ENCODE measurements at places on chromosomes 7 and 10.
A peak's percentile ranks its signal among the peaks of the same experiment; 100 is the strongest.

- DNase-seq = no peak
Observed at GRCh38 chr10:49139028-49139845, 5.4 kb upstream of the FAM170B start.

DNA sequence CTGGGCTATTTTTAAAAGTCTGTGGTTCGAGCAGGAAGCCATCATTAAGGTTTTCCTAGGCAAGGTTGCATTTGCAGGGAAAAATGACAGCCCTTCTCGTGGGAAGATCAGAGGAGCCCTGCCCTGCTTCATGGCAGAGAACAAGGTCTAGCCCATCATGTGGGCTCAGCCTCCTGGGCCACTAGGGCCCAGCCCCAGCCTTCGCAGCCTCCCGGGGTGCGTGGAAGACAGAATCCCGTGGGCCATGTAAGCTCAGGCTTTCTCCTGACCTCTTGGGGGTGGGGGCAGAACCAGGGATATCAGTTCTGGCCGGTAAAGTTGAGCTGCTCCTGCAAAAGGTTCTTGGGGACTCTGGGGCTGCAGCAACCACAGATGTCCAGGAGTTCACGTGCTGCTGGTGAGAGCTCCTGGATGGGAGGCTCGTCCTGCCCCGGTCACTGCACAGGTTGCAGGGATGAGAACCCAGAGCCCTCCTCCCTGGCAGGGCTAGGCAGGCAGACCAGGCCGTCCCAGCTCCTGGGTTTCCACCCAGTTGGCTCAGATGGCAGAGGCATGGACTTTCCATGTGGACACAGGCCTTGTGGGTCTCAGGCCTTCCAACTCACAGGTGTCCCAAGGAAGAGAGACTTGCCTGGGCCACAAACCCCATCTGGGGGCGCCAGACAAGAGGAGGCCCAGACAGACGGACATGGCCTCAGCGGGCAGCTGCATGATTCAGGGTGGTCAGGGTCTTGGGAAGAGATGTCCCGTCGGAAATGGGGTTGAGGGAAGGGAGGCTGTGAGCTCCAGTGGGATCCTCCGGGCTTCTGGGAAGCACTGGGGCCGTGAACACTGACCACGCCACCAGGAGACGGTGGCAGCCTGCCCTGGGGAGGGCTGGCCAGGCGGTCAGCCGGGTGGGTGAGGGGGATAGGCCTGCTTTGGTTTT lies 126.2 kb downstream of the NEURL1 start:
- DNase-seq = no peak

DNA sequence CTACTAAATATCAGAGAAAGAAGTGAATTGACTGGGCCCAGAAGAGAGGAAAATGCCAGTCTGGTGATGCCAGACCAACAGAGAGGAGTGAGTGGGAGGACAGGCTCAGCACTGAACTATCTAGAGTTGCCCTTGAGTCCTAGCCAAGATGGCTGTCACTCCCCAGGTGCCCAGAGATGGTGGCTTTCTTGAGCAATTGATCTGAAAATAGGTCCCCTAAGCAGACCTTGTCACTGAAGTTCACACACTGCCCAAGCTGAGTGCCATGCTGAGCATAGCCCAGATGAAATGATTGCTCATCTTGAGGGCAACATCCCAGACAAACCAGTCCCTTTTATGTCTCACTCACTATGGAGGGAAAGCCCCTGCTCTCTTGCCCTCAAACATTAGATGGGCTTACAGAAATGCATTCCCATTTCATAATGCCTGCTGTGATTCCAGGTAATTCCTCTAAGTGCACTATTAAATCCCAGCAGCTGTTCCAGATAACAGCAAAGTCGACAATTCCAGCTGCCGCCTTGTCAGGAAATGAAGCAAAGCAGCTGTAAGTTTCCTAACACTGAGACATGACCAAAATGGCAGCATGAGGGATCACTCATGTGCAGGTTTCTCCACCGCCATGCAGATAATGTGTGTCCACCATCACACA lies 329.4 kb downstream of the KCNMA1 start:
- no peak for DNase-seq

DNA sequence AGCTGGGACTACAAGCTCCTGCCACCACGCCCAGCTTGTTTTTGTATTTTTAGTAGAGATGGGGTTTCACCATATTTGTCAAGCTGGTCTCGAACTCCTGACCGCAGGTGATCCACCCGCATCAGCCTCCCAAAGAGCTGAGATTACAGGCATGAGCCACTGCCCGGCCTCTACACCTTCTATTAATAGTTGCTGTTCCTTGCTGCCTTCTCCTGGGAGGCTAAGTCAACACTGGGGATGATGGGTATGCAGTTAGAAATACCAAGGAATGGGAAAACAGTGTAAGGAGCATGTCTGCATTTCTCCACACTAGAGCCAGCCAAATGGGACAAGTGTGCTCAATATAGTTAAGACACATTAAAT lies 97.3 kb upstream of the PDLIM1 start:
- no peak for DNase-seq

GRCh38 chr7:6359021-6359420 lies 86.6 kb upstream of the CYTH3 start:
- no peak for DNase-seq

- no peak for DNase-seq
Observed at GRCh38 chr7:47354831-47355541, 226.9 kb downstream of the TNS3 start.

DNA sequence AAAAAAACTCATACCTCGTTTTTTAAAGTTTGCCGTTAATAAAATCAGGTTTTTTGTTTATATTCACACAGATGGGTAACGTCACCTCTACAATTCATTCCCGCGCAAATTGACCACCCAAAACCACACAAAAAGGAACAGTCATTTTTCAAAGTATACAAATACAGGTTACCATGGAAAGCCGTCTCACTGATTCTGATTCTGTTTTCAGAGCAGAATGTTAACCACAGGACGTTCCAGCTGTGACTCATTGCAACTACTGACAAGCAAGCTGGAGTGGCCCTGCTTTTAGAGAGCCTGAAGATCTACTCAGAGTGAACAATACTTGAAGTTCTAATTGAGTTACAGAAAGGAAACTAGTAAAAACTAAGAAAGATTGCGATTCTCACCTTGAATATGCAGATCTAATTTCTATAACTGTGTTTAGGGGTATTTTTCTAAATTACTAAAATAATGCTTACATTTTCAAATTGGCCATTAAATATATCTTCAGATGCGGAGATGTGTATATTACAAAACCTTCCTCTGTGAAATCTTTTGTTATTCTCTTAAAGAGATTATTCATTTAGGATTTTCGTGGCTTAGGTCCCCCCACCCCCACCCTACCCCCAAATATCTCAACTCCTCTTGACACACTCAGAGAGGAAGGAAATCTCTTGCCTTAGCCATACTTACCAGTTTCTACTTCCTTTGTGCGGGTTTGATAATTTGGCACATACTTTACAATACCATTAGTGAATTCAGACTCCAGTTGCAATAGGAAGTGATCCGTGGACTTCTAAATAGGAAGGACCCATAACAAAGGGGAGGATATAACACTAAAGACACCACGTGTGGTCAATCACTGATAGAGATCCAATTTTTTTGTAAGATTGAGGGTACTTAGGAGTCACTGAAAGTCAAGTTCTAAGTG lies 106.0 kb downstream of the CUBN start:
- peak; percentile 38 for DNase-seq

- DNase-seq = no peak
Observed at GRCh38 chr10:77032188-77032570, 605.4 kb downstream of the KCNMA1 start.

DNA sequence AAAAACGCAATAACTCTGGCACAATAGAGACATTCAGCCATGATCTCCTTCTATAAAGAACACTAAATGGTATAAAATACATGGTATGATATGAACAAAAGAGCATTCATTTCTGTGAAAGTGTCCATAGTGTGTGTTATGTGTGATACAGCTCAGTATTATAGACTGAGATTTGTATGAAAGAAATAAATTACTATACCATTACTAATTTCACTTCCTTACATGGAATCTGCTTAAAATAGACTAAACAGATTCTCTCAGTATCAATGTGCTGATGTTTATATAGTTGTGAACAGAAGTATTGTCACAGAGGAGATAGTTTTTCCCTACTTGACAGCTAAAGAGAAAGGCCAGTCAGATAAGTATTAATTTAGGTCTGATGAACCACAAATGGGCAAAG lies 10.8 kb downstream of the SEMA3A start:
- no peak for DNase-seq

- no peak for DNase-seq
Observed at GRCh38 chr10:81306971-81307782, 567.8 kb upstream of the NRG3 start.

DNA sequence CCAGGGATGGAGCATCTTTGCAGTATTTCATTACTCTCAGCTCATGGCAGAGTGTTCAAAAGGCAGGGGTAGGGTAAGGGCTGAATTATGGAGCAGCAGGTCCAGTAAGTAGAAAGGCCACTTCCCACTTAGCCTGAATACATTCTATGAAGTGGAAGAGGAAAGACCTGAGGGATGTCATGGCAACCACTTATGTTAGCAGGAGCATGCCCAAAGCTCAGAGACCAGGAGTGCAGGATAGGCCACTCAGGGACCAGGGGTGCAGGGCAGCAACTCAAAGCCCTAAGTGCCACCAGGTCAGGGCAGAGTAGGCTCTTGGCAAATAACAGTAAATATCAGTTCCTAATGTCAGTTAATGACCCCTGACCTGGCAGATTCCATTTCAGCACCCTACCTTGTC lies 3.6 kb downstream of the SRI start:
- DNase-seq = no peak

DNA sequence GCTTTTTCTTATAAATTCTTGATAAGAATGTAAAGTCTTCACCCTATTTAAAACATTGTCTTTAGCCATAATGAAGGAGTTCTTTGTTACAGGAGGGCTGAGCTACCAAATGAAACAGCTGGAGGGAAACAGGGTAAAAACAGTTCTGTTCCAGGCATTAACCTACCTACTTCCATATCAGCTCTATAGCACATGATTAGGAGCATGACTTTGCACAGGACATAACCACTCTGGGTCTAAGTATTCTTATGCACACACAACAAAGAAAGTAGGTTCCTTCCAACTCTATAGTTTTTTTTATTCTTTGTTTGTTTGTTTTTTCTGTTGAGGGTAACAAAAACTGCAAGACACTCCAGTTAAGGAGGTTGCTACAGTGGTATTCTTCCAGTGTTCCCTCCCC lies 52.7 kb downstream of the SCIN start:
- no peak for DNase-seq

DNA sequence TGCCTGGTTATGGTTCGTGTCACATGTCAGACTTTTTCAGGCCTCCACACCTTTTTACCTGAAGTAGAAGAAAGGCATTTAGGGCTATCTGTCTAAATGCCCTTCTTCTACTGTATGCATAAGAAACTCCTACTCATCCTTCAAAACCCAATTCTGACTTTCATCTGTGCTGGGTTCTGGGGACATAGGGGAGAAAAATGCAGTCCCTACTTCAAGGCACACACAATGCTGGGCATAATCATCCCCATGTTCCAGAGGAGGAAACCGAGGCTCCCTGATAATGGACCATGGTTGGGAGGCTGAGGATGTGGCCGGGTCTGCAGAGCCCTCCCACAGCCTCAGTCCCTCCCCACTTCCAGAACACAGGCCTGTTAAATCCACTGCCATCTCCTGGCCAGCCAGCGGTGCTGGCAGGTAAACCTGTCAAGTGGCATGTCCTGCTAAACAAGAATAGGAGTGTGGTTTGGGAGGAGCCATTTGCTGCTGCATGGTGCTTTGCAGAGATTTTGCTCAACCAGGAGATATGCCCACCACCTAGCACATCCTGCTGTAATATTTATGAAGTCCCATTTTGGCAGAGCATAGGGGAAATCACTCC lies 32.0 kb downstream of the GRID1 start:
- no peak for DNase-seq

DNA sequence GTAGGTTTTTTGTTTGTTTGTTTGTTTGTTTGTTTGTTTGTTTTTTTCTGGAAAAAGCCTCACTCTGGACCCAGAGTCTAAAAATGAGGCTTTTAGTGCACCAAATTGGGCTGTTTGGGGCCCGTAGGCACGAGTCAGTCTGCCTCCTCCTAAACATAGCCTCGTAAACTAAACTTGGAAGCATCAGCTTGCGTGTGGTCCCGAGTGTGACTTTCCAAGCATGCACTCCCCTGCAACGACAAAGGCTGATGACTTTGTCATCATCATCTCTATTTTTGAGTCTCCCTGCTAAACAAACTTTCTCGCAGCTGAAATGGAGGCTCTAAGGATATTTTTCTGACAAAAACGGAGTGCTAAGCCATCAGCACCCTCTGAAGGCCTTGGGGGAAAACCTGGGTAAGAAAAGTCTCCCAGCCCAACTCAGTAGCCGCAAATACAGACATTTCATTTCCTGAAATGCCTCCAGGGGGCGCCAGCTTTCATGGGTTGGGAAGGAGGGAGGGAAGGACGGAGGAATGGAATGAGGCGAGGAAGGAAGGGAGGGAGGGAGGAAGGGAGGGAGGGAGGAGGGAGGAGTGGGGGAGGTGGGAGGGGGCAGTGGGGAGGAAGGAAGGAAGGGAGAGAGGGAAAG lies 245.9 kb downstream of the KCNMA1 start:
- DNase-seq = peak; percentile 71

GRCh38 chr10:122878799-122879338 lies 512 bp downstream of the FAM24B start:
- no peak for DNase-seq

DNA sequence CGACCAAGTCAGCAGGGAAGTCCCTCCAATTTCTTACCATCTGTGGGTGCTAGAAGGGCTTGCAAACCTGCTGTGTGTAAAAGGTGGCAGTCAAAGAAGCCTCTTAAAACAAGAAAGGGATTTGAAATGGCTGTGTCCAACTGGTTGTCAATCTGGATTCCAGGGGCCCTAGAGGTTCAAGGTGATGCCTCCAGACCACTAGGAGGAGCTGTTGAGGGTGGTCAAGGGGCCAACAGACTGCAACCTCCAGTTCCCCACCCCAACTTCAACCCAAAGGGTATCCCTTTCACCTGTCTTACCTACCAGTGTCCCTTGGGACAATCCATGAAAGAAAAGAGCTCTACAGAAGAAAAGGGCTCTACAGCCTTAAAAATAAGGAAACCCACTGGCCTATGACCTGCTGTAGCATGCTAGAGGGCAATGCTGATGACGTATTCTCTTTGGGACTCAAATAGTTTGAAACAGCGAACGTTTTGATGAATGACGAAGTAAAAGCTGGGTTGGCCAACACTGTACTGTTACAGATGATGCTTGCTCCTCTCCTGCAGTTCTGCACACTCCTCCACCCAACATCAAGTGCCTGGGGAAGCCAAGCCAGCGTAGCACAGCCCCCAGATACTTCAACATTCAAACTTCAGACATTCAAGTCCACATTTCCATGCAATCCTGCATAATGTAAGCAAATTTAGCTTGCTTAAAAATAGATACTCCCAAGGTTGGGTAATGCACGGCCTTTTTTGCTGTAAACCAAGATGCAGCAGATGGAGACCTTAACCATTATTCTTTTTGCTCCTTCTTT lies 45.9 kb upstream of the WDR11 start:
- DNase-seq = no peak
